ENCODE measurements at places on chromosomes 12 and 14.

GRCh38 chr12:79071498-79071897 is 206.9 kb downstream of the SYT1 start:
- DNase-seq, result no peak

- no peak for DNase-seq
Measured at GRCh38 chr12:80154261-80154660, 54.9 kb downstream of the OTOGL start.

DNA sequence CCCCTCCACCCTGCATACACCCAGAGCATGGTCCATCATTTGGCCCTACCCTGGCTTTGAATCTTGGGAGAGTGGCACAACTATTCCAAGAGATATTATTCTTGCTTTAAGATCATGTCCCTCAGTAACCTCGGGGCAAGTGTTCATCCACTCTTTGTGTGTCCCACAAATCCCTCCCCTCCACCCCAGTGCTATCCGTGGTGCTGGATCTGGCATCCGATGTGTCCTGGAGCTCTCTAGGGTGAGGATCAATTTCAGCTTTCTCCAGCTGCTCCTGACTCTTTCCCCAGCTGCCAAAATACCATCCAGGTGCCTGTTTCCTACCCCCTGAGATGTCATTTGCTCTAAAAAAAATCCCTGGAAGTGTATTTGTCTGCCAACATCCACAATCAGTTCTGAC is 64.8 kb upstream of the CMKLR1 start:
- DNase-seq, result no peak

- no peak for DNase-seq
Measured at GRCh38 chr14:103095210-103095778, 769 bp downstream of the EXOC3L4 start.

DNA sequence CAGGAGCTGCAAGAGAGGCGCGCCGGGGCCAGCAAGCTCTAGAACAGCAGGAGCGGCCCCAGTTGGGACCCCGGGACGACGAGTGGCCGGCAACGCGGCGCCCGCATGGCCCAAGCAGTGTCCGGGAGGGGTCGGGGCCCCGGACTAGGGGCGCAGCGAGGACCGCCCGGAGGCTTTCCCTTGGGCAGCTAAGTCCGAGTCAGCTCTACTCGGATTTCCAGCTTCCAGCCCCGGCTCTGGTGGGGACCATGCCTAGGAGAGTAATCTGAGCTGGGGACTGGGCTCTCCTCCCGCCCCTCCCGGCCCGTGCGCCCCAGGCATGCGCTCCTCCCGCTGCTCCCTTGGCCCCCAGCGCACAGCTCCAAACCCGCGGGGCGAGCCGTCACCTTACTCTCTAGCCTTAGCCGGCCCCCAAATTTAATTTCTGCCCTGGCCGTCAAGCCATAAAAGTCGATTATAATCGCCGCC is 41.6 kb upstream of the CAPRIN2 start:
- DNase-seq, result peak; percentile 10

GRCh38 chr12:24768415-24768814 is 180.5 kb downstream of the BCAT1 start:
- DNase-seq, result no peak

- no peak for DNase-seq
Measured at GRCh38 chr12:12527820-12528296, 34.8 kb downstream of the DUSP16 start.

DNA sequence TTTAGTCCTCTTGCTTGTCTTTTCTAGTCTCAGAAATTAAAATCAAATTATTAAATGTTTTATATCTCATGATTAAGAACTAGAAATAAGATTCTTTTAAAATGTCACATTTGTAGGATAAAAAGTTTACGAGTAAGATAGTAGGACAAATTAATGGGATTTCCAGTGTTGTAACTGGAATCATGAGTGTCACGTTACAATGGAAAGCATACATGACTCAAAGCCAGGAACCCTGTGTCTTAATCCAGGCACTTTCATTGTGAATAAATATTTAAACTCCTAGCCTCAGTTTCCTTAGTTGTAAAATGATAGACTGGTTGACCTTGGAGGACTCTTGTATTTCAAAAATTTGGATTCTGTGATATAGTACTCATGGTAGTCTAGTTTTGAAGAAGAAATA is 84.9 kb downstream of the MIA2 start:
- DNase-seq, result no peak

- DNase-seq, result peak; percentile 57
Measured at GRCh38 chr14:73712540-73713180, 1.5 kb downstream of the PNMA1 start.

DNA sequence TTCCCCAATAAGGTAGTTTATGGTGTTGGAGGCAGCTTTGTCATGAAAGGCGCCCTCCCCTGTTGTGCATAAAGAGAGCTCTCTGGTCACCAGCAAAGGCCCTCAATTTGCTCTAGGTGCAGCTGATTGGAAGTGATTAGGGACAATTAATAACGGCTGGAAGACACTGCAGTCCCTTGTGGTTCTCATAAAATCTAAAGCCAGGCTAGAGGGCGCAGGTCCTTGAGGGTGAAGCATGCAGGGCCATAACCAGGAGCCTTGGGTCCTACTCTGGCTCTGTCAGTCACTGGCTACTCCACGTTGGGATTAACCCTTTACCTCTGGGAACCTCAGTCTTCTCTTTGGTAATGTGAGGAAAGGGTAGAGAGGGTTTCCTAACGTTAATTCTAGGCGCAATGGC is 1.9 kb downstream of the DAAM1 start:
- DNase-seq, result no peak

DNA sequence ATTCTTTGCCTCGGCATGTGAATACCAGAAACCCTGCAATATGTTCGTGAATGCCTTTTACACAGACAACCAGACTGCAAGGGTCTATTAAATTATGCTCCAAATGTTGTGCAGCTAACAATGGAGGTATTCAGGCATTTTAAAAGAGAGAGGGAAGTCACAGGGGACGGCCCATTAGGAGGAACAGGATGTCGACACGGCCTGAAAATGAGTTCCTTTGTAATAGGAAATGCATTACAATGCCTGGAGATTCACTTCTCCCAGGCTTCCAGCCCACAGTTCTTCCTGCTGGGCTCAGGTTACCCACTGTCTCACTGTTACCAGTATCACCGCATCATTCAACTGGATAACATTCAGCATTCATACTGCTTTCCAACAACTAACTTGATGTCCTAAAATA is 2.5 kb downstream of the DUSP6 start:
- DNase-seq, result no peak

DNA sequence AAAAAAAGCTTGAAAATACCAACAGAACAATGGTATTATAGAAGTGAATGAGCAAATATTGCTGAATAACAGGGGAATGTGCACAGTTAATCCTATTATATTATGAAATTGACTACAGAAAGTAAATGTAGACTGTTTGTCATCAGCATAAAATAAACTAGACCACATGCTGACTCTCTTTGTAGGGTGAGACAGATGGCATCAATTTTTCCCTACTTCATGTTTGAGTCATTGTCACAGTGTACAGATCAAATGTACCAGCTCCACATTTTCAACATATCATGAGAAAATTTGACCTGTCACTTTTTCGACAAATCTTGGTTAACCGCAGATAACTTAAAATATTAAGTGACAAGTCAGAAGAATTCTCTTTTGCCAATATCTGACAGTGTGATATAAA is 421.0 kb downstream of the RPL10L start:
- no peak for DNase-seq

DNA sequence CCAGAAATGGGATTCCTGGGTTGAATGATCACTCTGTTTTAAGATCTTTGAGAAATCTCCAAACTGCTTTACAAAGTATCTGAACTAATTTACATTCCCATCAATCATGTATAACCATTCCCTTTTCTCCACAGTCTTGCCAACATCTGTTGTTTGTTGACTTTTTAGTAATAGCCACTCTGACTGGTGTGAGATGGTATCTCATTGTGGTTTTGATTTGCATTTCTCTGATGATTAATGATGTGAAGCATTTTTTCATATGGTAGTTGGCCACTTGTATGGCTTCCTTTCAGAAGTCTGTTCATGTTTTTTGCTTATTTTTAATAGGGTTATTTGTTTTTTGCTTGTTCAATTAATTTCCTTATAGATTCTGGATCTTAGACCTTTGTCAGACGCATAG is 211.8 kb upstream of the AVPR1A start:
- no peak for DNase-seq

GRCh38 chr14:74507085-74507484 is 13.5 kb downstream of the ISCA2 start:
- no peak for DNase-seq

- no peak for DNase-seq
Measured at GRCh38 chr12:65529771-65530435, 251.4 kb downstream of the MSRB3 start.

GRCh38 chr12:30764251-30764650 is 9.5 kb upstream of the CAPRIN2 start:
- no peak for DNase-seq

GRCh38 chr14:62665286-62665685 is 380.0 kb downstream of the KCNH5 start:
- no peak for DNase-seq

GRCh38 chr14:33150666-33151428 is 212.2 kb downstream of the NPAS3 start:
- DNase-seq, result no peak

DNA sequence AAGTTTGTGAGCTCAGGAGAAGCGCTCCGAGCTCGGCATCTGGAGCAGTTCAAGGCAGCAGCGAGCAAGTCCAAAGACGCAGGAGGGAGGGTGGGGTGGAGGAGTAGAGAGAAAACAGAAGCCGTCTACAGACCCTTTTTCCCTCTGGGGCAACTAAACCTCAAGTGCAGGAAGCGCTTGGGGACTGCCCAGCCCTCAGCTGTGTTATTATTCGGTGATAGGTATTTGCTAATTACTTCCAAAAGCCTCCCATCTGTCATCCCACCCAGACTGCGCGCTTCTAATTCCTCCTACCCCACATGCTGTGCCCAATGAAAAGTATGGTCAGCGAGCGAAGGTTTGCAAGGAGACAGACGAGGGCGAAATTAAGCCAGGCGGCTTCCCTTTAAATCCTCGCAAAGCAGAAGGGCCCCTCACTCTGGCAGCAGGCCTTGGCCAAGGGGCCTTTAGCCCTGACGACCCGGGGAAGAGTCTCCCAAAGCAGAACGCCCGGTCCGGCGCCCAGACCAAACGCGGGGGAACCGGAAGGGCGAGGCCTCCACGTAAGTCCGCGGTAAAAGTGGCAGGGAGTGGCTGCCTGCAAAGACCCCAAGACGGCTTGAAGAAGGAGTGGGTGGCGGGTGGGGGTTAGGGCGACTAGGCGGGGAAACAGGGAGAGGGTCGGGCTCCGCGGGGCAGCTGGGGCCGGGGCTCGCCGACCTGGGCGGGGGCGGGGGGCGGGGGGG is 507 bp upstream of the CD9 start:
- DNase-seq, result no peak
